ENCODE measurements at places on chromosomes 16 and 17.
A peak's percentile ranks its signal among the peaks of the same experiment; 100 is the strongest.

DNA sequence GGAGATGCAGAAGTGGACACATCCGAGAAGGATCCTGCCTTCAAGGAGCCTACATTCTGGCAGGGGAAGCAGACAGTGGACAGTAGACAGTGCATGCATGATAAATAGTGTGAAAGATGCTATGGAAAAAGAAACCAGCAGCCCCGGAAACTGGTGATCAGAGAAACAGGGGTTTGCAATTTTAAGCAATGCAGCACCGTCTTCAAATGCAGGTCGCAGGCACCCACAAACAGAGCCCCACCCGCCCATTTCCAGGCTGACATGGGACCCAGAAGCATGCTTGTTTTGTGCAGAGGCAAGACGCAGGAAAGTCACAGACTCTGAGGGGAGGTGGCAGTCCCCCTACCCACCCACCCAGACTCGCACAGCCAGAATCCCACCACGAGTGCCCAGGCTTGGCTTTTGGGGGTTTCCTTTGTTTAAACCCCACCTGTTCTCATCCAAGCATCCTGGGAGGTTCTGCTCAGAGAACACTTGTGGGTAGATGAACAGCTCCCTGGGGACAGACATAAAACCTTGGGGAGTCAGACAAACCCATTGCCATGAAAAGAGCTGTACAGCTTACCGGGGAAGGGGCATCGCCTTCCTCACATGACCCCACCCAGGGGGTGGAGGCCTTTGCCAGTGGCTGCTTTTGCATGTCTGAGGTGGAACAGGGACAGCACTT, 114.3 kb downstream of the MGAT5B start:
- no peak for DNase-seq

DNA sequence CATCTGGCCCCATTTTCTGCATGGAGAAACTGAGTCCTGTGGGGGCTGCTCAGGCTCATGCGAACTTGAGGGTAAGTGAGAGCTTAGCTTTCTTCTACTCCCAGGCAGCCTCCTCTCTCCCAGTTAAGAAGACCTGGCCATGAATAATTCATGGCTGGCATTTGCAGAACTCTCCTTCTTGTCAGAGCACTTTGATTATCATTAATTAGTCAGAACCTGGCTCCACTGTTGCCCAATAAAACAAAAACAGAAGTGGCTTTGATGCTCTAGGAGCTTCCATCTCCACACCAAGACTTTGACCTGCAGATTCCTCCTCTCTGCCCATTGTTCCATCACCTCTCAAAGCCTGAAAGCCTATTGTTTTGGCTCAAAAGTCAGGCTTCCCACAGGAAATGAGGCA, 45.5 kb upstream of the CDH3 start:
- DNase-seq, result no peak

DNA sequence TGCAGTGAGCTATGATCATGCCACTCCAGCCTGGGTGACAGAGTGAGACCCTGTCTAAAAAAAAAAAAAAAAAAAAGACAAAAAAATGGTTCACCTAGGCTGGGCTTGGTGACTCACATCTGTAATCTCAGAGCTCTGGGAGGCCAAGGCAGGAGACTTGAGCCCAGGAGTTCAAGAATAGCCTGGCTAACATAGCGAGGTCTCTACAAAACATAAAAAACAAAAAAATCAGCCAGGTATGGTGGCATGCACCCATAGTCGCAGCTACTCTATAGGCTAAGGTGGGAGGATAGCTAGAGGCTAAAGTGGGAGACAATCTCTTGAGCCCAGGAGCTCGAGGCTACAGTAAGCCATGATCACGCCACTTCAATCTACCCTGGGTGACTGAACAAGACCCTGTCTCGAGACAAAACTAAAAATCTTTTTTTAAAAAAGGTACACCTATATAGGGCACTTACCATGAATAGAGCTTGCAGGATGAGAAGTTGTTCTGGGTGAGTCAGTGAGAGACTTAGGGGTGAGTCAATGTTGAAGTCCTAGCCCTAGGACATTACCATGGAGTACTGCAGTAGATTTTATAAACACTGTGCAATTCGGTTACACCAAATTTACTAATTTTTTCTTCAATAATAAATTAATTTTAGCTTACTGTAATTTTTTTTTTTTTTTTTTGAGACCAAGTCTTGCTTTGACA, 19.0 kb downstream of the USP32 start:
- no peak for DNase-seq

DNA sequence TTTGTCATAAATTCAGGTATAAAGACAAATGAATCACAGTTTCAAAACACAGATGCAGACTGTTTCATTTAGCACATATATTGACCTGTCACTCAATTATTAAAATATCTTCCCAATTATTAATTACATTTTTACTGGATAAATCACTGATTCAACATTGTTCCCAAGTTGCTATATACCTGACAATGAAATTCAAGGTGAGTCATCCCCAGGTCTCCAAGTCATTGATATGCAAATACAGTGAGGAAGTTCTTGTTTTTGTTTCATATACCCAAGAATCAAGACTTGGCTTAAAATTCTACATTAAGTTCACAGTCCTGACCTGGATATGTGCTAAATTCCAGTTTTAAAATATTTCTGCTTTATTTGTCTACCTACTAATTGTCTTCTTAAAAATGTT, 599.3 kb upstream of the PSMD7 start:
- no peak for DNase-seq

- DNase-seq, result no peak
Measured at GRCh38 chr17:3813171-3813570, 12.2 kb upstream of the ITGAE start.

- peak; percentile 70 for DNase-seq
Measured at GRCh38 chr16:15777533-15778203, 79.2 kb downstream of the MYH11 start.

DNA sequence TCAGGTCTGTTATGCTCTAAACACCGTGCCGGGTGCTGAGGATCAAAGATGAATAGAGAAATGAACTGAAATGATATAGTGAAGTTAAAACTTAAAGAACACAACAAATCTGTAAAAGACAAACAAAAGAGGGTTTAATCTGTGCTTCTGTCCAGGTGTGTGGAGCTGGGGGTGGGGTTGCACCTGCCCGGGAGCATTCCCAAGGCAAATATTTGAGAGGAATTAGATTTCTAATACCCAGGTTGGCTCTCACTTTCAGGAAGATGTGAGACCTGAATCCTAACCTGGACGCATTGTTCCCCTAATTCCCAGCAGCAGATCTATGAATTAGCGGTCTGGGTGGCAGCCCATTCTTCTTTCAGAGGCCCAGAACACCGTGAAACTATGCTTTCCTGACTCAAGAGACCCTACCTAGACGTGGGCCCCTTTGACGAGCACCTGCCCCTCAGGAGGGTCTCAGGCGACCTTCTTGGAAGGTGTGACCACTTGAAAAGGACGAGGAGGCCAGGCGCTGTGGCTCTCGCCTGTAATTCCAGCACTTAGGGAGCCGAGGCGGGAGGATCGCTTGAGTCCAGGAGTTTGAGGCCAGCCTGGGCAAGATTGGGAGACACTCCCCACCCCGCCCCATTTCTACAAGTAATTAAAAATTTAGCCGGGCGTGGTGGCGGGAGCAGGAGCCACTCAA, 677 bp upstream of the RANGRF start:
- DNase-seq, result no peak

DNA sequence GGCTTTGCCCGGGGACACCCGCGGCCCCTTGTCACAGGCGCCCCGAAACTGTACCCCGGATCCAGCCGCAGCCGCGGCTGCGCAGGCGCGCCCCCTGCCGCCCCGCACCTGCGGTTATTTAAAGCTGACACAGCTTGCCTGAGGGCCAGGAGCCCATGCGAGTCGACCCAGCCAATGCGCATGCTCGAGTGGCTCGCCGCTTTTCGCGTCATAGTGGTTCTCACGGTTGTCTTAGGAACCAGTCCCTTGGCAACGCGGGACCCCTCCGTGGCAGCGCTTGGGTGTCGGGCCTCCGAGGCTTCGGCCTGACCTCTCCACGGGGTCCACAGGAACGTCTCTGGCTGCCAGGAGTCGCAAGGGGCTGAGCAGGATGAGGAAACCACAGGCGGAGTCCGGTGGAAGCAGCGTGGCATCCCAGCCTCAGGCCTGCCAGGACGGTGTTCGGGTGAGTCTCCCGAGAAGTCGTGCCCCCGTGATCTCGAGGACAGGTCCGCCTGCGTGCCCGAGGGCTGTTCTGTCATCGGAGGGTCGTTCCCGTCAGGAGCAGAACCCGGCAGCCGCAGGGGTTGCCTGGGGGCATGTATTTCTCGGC, 716.9 kb downstream of the KCNJ18 start:
- peak; percentile 44 for DNase-seq

DNA sequence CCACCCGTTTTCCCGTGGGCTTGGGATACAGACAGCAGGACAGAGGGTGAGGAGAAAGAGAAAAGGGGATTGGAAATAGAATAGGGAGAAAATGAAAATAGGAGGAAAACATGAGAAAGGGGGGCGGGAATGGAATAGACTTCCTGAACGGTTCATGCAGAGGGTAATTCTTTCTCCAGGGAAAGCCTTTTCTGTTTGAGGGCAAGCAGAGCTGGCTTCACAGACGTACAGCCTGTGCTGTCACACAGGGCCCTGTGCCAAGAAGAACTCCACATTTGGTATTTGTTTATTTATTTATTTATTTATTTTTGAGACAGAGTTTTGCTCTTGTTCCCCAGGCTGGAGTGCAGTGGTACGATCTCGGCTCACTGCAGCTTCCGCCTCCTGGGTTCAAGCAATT, 12.0 kb downstream of the MILR1 start:
- no peak for DNase-seq

GRCh38 chr16:89633064-89633631, 19.7 kb downstream of the DPEP1 start:
- DNase-seq, result peak; percentile 64

GRCh38 chr17:4204190-4204589, 59.6 kb downstream of the ANKFY1 start:
- DNase-seq, result no peak

Data from RPMI8226 (cell line).